ENCODE measurements at places on chromosomes 4 and X.

GRCh38 chr4:128191115-128191781 is 96.4 kb downstream of the PGRMC2 start:
- peak; percentile 60 for DNase-seq

DNA sequence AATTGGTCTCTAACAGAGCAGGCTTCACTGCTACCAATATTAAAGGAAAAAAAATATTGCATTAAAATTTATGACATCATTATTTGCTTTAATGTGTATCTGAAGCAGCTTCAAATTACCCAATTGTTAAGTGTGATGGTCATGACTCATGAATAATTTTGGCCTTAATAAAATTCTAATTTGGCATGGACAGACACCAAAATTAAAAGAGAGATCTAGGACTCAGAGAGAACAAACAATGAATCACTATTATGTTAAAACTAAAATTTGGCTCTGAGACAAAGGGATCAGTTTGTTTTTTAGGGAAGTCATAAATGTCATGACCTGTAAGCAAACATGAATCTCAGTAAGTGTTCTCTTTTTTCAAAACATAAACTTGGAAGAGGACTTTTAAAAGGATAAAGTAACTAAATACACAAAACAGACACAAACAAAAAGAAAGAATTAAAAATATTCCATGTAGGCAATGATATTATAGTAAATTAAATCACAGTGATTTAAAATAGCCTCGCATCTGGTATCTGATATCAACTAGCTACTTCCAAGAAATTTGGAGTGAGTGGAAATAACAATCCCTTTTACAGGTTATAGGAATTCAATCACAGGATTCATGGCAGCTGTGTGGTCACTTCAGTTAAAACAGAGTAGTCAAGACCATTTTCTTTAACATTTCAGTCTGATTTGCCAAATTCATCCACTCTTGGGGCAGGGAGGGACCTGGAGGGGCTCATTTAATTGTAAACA is 11.6 kb downstream of the VEGFC start:
- no peak for DNase-seq

DNA sequence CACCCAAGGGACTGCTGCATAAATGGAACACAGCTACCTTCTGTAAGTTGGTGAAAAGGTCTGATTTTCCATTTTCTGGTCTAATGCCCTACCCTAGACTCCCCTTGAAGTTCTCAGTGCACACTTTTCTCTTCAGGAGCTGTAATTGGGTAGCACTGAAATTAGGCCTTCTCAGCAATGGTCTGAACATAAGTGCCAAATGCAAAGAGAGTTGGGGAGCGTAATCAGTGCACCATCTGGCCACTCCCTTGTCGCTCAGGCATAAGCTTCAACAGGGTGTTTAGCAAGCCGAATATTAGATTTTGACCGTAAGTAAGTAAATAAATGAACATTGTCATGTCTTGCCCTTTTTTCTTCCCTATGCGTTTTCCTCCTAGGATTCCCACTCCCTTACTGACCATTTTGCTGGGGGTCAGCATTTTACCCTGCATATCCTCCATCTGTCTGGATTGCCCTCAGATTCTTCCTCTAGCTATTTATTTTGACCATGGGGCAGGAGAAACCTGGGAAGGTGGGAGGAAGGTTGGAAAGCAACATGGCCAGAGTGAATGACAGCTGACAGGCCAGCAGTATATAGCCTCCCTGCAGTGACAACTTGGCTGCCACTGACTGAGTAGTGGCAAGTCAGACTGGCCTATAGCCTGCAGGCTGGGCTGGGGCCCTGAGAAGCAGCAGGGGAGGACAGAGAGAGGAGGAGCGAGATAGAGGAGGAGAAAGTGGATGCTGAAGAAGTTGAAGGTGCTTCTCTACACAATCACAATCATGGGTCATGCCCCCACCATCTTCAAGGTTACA is 2.7 kb downstream of the NHSL2 start:
- no peak for DNase-seq

DNA sequence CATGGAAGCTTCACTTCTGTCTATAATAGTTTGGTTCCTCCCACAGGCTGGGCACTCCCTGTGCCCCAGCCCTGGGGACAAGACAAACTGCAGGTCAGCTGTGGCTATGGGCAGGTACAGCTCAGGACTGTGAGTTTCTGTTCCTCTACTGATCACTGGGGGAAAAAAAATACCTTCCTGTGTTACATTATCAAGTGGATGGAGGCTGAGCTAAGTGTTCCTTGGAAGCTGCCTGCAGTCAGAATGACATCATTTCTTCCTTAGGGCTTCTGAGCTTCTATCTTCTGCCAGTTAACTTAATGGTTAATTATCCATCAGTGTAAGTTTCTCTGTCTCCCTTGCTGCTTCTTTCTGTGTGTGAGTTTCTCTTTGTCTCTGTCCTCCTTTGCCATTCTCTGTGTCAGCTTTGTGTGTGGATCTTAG is 4.6 kb downstream of the RAB33A start:
- DNase-seq, result no peak

GRCh38 chrX:150227873-150228410 is 135.2 kb upstream of the MAMLD1 start:
- DNase-seq, result no peak
